ENCODE measurements at places on chromosomes 2 and 18.

DNA sequence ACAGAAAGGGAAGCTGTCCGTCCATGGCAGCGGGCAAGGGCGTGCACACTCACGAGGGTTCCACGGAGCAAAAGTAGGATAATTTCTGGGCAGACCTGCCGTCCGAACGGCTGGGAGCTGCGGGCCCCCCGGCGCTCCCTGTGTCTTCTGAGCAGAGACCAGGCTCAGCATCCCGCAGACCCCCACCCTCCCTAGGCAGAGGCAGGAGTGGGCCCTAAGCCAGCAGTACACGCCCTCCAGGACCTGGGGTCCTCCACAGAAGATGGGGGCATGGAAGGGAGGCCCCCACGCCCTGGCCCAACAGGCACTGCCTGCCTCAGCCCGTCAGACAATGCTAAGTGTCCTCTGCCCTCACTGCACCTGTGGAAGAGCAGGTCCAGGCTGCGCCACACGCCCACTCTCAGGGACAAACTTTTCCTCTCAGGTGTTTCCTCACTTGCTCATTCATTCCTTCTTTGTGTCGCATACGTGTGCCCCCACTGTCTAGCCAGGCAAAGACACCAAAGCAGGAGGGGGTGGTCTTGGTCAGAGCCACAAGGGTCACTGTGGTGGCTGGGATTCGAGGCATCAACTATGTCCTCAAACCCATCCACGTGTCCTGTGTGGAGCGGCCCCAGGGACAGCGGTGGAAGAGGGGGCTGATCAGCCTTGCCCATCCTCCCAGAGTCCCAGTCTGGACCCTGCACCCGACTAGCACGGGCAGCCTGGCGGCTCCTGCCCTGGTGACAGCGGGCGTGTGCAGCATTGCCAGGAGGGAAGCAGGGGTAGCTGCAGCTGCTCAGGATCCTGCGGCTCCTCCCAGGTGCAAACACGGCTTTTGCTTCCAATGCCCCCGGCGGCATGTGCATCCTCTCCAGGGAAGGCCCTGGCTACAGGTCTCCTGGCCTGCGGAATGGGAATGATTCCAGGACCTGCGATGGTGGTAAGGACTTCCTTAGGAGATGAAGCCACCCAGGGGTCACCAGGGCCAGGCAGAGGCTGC lies 2.4 kb upstream of the GPC1 start:
- no peak for DNase-seq

DNA sequence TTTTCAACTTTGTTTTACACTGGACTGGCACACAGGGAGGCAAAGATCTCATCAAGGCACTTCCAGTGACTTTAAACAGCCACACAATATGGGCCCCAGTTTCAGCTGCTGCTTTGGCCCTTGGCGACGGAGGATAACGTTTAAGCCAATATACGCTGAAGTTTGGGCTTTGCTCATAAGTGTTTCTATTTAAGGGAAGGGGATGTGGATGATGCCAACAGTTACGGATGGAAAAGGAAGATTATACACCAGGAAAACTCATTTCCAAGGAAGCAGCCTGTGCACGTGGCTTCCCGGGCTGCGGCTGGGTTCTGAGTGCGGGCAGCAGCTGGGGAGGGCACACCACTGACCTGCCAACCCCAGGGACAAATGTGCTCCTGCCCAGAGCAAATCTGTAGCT lies 151.1 kb downstream of the SH3BP4 start:
- DNase-seq, result no peak

GRCh38 chr2:8642366-8643068 lies 39.3 kb upstream of the ID2 start:
- DNase-seq, result no peak

DNA sequence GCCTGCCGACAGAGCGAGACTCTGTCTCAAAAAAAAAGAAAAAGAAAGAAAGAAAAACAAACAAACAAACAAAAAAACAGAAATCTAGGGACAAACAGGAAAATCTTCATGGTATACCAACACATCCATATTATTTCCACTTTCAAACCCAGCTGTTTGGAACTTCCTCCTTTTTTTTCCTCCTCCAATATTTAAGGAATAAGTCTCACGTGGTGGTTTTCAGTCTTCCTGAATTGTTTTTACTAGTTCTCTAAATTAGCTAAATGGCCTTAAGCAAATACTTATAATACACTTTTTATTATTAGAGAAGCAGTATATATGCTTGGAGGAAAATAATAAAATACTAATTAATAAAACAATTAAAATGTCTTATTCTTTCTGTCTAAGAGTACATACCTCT lies 48.7 kb upstream of the GLS start:
- DNase-seq, result no peak

GRCh38 chr18:9755615-9756014 lies 47.5 kb downstream of the RAB31 start:
- DNase-seq, result no peak

DNA sequence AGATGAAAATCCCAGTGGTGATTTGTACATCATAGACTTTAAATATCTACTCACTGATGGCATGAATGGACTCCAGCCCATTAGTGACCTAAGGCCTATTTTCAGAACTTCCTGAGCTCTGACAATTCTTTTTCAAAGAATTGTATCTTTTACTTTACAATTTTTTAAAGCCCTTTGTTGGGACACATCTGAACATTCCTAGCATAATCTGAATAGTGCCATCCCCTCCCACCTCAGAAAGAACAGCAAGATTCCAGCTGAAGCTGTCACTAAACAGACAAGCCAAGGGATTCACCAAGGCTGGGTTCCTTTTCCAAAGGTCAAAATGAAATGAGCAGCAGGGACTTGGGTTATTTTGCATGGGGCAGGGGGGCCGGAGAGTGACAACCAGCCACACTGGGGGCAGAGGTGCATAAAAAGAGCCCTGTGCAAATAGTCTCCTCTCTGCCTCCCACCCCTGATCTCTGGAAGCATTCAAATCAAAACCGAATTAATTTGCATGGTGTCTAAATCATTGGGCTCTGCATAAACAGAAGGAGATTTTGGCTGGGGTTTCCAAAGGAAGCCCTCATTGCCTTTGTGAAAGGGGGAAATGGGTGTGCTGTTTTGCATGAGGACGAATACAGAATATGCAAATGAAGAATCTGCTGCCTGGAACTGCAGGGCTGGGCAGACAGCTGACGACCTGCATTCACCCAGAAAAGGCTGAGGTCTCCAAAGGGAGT lies 17.2 kb downstream of the EPHA4 start:
- DNase-seq, result no peak

- DNase-seq, result no peak
These were observed 100.3 kb upstream of the NEDD4L start for GRCh38 chr18:57943723-57944122.

DNA sequence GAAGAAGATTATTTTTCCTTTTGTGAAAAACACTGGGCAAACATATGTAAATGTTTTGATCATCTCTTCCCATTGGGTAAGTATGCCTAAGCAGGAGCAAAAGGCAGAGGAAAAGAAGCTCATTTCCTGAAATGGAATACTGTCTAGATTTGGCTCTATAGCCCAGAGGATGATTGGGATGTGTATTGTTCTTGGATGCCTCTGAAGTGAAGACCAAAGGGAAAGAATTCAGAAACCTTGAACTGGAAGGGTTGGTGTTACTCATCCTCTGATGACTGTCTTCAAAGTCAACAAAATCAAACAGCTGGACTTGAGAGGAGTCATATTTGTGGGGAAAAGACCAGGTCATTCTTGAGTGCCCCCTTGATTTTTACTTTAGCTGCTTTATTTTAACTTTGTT lies 112.6 kb upstream of the NT5C1B start:
- DNase-seq, result no peak

Data from CD4-positive, alpha-beta T cell treated with Interleukin-15 for 4 hours (primary cell).